ENCODE measurements at places on chromosomes 6 and 20. TPM values are rescaled to one million over a fixed set of nuclear protein-coding genes. Genes with fewer than 3 reads are reported as not detected.

- DNase-seq, result no peak
Measured at GRCh38 chr6:170447561-170447930, 105.6 kb downstream of the PSMB1 start.

GRCh38 chr6:32170294-32170693 lies 5.6 kb downstream of the AGPAT1 start:
- no peak for DNase-seq

- no peak for DNase-seq
Measured at GRCh38 chr20:48638546-48638945, 189.3 kb downstream of the PREX1 start.

- no peak for DNase-seq
Measured at GRCh38 chr6:7073821-7074525, 33.8 kb upstream of the RREB1 start.

GRCh38 chr6:94074764-94075163 lies 655.4 kb upstream of the EPHA7 start:
- no peak for DNase-seq

ELOVL2 gene
- total RNA-seq, result 0.27 TPM

DCBLD1 gene
- 10.6 TPM for total RNA-seq

DNA sequence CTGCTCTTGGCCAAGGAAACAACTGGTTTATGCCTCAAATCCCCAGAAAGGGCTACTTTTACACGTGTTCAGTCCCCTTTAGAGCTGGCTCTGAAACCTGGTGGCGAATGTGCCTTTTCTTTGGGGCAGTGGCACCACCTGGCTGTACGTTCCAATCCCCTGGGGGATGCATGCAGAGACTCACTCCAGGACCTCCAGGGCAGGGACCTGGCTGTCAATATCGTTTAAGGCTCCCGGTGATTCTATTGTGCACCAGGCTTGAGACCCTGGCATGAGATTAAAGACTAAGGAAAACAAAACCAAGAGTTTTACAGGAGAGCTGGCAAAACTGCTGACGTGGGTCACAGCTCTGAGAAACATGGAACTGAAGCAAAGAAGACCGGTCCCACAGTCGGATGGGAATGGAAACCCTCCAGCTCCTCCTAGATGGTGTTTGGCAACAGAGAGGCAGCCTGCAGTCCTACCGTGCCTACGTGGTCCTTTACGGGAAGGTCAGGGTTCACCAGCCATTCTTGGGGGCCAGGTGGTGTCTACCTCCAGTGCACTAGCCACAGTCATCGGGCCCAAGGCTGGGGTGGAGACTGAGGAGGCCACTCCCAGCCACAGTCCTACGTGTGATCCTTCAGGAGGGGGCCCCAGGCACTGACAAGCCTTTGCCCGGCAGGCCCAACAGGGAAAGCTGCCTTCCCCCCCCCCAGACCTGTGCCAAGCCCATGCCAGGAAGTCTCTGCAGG lies 203.3 kb upstream of the CST7 start:
- no peak for DNase-seq

- DNase-seq, result peak; percentile 81
Measured at GRCh38 chr6:122798099-122798641, 9.1 kb downstream of the SMPDL3A start.

GRCh38 chr6:127971945-127972391 lies 71.1 kb upstream of the THEMIS start:
- peak; percentile 66 for DNase-seq

GRCh38 chr6:134174672-134175531 lies 122.5 kb upstream of the SLC2A12 start:
- peak; percentile 28 for DNase-seq

LY6G6C gene
- not detected for total RNA-seq

DNA sequence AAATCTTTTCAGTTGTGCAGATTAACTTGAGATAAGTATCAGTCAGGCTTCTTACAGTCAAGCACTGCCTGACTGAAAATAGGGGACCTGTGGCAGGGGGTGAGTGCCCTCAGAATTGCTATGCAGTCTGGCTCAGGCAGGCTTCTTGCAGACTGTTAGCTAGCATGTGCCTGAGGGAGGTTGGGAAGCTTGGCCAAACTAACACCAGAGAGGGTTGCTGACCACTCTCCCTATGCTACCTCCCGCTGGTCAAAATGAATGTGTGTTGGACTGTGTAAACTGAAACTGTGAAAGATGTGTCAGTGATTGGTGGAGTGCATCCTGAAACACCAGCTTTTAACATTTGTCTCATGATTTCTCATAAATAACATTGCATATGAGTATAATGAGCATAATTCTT lies 622.3 kb upstream of the IMPG1 start:
- no peak for DNase-seq

DNA sequence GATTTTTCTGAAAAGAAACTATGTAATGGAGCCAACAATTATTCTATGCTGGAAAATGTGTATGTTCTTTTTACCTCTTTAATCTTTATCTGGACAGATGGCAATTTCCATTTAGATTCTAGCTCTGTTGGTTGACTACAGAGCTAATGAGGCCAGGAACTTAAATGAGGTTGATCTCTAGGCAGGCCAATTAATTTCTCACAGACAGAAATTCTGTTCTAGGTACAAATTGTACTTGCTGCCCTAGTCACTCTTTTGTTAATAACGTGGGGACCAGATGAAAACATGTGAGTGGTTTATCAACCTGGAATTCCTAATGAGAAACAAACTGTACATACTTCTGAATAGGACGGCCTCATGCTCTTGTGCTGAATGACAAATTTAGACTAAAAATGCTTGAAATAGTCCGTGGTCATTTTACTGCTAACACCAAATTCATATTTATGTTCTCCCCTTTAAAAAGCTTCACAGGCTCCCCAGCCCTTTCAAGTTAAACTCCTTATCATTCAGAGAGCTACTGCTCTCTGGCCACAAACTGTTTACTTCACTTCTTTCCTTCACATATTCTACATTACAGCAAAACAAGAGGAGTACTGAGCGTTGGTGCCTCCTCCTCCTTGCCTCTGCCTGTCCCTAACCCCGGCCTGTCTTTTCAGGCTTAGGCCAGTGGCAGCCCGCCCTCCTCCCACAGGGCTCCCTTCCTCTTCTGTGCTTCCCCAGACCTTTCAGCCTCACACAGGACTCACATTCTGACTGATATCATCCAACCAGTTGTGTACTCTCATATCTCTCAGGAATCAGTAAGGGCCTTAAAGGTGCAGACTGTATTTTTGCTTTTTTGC lies 41.4 kb downstream of the DTNBP1 start:
- DNase-seq, result no peak

DNA sequence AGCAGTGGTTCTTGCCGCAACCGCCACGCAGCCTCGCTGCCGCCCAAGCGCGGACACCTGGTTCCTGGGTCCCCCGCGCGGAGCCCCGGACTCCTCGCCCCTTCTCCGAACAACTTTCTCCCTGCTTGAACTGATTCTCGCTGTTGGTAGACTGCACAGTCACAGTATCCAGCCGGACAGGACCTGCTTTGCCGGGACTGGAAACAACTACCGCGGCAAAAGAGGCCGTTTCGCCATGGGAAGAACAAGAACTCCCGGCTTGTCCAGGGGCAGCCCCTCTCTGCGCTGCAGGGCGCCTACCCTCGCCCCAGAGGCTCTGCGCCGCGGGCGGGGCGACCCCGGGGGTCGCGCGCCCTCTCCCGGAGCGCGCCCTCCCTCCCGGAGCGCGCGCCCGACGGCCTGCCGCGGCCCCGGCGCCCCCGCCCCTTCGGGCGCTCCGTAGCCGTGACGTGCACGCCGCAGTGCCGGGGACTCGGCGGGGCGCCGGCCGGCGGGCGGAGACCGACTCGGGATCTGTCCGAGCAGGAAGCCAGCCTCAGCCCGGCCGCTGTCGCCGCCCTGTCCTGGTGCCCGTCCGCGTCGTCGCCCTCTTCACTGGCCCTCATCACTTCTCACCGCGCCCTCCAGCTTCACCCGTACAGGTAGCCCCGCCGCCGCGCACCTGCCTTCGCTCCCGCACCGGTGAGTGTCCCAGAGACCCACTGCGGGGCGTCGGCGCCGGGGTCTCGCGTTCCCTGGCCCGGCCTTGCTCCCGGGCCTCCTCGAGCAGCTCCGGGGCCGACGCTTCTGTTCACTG lies at the start of gene MYO6:
Gene MYO6, plus strand, starts transcription at position 497 of the 796 bp plus-strand sequence. CDS start 68,309 bp downstream, outside the sequence.
- no peak for DNase-seq

SYNGAP1 gene
- 3.3 TPM for total RNA-seq

Data from kidney epithelial cell (primary cell).